ENCODE measurements at places on chromosomes 2 and 18. TPM values are rescaled to one million over a fixed set of nuclear protein-coding genes. Genes with fewer than 3 reads are reported as not detected.

DNA sequence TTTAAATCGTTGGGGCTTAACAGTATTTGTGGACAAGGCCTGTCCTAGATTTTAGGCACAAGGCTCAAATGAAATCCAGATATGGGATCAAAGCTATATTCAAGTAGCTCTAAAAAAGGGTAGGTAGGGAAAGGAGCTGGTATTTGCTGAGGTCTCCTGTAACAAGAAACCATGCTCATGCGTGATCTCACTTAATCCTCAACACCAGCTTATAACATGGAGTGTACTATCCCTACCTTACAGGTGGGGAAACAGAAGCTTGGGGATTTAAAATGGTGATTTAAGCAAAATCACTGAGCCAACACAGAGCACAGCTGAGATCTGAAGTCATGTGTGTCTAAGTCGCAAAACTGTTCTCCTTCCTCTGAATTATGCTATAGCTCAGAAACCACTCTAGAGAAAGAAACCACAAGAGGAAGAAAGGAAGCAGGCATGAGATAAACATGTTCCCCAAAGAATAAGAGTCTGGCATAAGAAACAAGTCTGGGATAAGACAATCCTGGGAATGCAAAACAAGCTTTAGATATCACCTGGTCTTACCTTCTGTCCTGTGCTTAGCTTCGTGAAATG is 43.1 kb downstream of the CYRIA start:
- H3K27ac ChIP-seq = peak overlapping the region; percentile 60
- H3K4me3 ChIP-seq = no peak overlapping the region
- peaks cover 12% of the 10 kb centered on the region for H3K36me3 ChIP-seq
- no peaks in the 10 kb centered on the region for H3K27me3 ChIP-seq
- DNase-seq = peak; percentile 20
- H3K4me1 ChIP-seq = peaks cover 38% of the 10 kb centered on the region

GRCh38 chr2:212914392-212914791 is 237.0 kb downstream of the IKZF2 start:
- DNase-seq = peak; percentile 33
- H3K4me3 ChIP-seq = no peak overlapping the region
- no peak overlapping the region for H3K27ac ChIP-seq
- H3K36me3 ChIP-seq = no peaks in the 10 kb centered on the region

DNA sequence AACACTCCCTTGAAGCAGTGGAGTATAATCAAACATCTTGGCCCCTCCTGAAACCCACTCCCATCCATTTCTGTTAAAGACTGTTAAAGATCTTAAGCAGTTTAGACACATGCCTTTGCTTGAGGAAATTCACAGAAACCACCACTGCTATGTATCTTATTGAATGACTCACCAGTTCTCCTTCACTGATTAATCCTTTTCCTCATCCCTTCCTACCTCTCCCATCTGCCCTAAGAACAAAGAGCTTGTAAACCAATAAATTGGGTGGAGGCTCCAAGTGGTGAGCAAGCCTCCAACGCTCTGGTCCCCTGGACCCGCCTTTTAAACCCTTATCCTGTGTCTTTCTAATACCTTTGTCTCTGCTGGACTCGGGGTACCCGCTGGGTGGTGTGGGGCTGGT is 746.1 kb downstream of the LRP1B start:
- no peaks in the 10 kb centered on the region for H3K27me3 ChIP-seq
- peak; percentile 57 for DNase-seq
- H3K4me1 ChIP-seq = 0 out of 2 replicates have a peak, but pooled peaks cover 1% of the 10 kb centered on the region
- no peak overlapping the region for H3K4me3 ChIP-seq

GRCh38 chr2:81250270-81250669 is 945.7 kb upstream of the LRRTM1 start:
- no peak for DNase-seq
- no peaks in the 10 kb centered on the region for H3K27me3 ChIP-seq
- no peak overlapping the region for H3K4me3 ChIP-seq
- no peak overlapping the region for H3K27ac ChIP-seq

DNA sequence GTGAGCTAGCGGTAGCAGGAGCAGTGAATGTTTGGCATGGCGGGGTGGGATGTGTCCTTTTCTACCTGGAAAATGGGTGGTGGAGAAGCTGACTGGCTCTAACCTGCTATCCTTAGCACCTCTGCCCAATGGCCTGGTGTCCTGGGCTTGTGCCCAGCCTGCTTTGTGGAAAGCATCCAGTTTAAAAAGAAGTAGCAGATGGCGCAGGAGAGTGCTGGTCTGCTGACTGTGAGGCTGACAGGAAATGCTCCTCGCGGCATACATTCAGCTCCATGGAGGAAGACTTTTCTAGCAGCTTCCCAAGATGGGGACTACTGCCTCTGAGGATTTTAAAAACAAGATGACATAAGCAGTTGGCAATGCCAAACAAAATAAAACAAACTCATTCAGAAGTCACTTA is 56.2 kb upstream of the LYPD6B start:
- H3K4me1 ChIP-seq = no peaks in the 10 kb centered on the region
- no peaks in the 10 kb centered on the region for H3K27me3 ChIP-seq
- H3K27ac ChIP-seq = no peak overlapping the region
- DNase-seq = no peak
- no peaks in the 10 kb centered on the region for H3K36me3 ChIP-seq

DNA sequence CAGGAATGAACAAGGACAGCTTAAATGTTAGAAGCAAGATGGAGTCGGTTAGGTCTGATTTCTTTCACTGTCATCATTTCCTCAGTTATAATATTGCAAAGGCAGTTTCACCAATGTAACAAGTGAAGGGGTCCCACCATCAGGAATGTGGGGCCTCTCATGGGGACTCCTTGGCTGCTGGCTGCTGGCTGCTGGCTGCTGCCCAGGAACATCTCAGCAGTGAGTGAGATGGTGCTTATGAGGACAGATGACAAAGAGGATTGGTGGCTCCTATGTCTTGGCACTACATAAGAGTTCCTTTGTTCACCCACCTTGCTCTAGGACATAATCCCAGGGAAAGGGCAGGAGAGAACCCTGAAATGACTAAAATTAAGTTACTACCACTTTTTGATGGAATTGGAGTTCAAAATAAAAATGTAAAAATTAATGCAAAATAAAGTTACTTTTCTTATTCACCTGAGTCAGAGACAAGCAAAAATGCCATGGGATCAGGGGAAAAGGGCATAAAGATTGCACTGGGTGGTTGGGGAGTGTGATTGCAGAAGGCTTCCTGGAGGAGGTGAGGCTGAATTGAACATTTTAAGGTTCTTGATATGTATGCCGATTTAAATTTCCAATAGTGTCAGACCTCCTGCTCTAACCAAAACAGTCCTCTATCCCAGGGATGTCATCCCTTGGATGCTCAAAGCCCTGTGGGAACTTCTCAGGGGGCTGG is 23.4 kb downstream of the TMEM177 start:
- H3K4me3 ChIP-seq = no peak overlapping the region
- H3K36me3 ChIP-seq = no peaks in the 10 kb centered on the region
- H3K27ac ChIP-seq = no peak overlapping the region
- DNase-seq = no peak

GRCh38 chr2:63891488-63892030 is 49.9 kb downstream of the UGP2 start:
- peaks cover 2% of the 10 kb centered on the region for H3K4me1 ChIP-seq
- H3K27me3 ChIP-seq = no peaks in the 10 kb centered on the region
- no peak overlapping the region for H3K4me3 ChIP-seq
- H3K36me3 ChIP-seq = peaks cover 19% of the 10 kb centered on the region

- no peak for DNase-seq
- H3K4me3 ChIP-seq = no peak overlapping the region
- 0 out of 2 replicates have a peak overlapping the region, but pooled peaks have one; percentile 3 for H3K27ac ChIP-seq
- H3K4me1 ChIP-seq = peaks cover 8% of the 10 kb centered on the region
These were observed 410.0 kb upstream of the TNP1 start for GRCh38 chr2:217269701-217270484.

DNA sequence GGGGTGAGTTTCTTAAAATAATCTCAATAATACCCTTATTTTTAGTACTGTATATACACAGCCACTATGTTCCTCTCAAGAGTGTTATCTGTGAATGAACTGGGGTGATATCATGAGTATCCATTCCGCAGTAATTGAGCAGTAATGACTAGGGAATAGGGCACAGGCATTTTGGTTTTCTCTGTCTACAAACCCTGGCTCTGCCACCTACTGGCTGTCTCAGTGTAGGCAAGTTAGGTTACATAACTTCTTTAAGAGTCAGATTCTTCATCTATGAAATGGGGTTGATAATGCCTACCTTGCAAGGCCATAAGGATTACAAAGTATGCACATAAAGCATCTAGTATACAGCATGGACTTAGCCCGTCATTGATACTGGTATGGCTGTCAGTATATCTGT is 555.8 kb downstream of the NRXN1 start:
- no peaks in the 10 kb centered on the region for H3K4me1 ChIP-seq
- H3K36me3 ChIP-seq = no peaks in the 10 kb centered on the region
- no peak overlapping the region for H3K27ac ChIP-seq
- H3K27me3 ChIP-seq = no peaks in the 10 kb centered on the region
- DNase-seq = no peak

DNA sequence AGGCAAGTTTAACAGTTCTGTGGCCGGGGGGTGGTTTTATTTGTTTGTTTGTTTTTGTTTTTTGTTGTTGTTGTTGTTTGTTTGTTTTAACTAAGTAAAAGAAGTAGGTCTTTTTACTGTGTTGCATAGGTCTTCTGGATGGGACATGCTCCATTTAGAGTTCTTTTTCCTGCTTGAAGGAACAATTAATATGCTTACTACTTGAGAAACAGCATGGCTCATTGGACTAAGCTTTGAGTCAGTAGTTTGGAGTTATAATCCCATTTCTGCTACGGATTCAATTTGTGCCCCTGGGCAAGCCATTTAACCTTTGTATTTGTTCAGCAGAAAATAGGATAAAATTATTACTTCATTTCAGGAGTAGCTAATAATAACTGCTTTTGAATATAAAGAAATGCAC is 8.7 kb upstream of the ACVR2A start:
- no peak overlapping the region for H3K4me3 ChIP-seq
- no peaks in the 10 kb centered on the region for H3K36me3 ChIP-seq
- no peak overlapping the region for H3K27ac ChIP-seq
- no peaks in the 10 kb centered on the region for H3K27me3 ChIP-seq
- H3K4me1 ChIP-seq = no peaks in the 10 kb centered on the region

DNA sequence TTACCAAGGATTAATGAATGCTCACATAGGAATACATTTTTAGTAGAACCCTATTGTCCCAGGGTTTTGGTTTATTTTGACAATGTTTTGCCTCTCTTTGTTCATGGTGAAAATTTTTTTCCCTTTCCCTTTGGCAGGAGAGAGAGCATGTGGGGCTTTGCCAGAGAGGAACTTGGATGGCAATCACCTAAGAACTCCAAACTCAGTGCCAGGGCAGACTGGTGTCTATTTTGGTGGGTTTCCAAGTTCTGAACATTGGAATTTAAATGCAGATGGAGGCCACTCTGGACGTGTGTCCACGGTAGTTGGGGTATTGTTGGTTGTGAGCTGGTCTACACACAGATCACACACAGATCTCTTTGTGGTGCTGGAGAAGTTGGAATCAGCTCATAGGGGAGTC is 2091.1 kb upstream of the PIK3C3 start:
- no peaks in the 10 kb centered on the region for H3K27me3 ChIP-seq
- H3K4me1 ChIP-seq = no peaks in the 10 kb centered on the region
- H3K36me3 ChIP-seq = no peaks in the 10 kb centered on the region
- no peak overlapping the region for H3K27ac ChIP-seq
- DNase-seq = no peak

DNA sequence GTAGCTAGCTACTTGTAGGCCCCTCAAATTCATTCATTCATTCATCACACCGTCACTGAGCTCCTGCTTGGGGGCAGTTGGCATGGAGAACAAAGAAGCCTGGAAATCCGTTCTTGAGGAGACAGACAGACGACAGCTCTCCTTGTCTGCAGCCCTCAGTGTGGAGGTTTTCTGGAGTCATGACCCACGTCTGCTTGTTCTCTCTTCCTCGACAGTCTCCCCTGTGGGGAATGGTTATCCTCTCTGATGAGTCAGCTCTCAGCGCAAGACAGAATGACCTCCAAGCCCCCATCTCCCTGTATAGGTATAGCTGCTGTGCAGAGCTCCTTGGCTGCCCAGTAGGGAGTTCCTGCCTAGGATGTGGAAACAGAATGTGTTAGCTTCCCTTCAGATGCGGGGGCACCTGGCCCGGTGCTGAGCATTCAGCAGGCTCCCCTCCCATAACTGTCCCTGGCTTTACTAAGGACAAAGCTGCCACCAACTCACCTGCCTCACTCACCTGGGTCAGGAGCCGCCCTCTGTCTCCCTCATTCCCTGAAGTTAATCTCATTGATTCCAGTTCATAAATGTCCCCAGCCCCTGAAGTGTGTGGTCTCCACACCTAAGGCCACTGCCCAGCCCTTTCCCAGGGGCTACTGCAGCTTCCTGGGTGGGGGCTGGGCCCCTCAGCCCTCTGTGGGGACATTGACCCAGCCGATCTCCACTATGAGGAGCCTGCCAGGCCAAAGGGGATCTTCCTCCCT is 124.7 kb downstream of the ACKR3 start:
- no peak overlapping the region for H3K27ac ChIP-seq
- no peaks in the 10 kb centered on the region for H3K36me3 ChIP-seq
- DNase-seq = no peak
- no peak overlapping the region for H3K4me3 ChIP-seq
- H3K27me3 ChIP-seq = peaks cover 32% of the 10 kb centered on the region
- no peaks in the 10 kb centered on the region for H3K4me1 ChIP-seq

GRCh38 chr2:10333247-10333613 is 30.5 kb downstream of the HPCAL1 start:
- H3K27ac ChIP-seq = no peak overlapping the region
- H3K36me3 ChIP-seq = peaks cover 4% of the 10 kb centered on the region
- no peak for DNase-seq
- H3K4me1 ChIP-seq = peaks cover 10% of the 10 kb centered on the region
- H3K4me3 ChIP-seq = no peak overlapping the region
- H3K27me3 ChIP-seq = no peaks in the 10 kb centered on the region

GRCh38 chr2:57947398-57947797 is 99.2 kb upstream of the VRK2 start:
- H3K4me1 ChIP-seq = no peaks in the 10 kb centered on the region
- no peak overlapping the region for H3K27ac ChIP-seq
- no peak overlapping the region for H3K4me3 ChIP-seq
- H3K27me3 ChIP-seq = no peaks in the 10 kb centered on the region
- no peak for DNase-seq

DNA sequence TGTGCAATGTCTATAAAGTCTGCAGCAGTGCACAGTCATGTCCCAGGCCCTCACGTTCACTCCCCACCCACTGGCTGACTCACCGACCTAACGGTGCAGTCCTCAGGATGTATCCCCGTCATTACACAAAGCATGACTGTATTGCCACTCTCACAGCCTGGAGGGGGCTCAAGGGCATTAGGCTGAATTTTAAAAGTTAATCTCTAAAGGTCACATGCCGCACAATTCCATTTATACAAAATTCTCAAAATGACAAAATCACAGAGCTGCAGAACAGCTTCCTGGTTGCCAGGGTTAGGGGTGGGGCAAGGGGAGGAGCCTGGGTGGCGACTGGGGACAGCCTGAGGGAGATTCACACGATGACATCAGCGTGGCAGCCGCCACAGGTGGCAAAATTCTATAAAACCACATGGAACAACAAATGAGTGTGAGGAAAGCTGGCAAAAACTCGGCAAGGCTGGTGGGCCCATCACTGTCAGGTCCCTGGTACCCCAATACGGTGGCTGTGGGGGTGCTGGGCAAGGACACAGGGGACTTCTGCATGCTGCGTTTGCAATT is 97.6 kb downstream of the NDUFA10 start:
- H3K27ac ChIP-seq = no peak overlapping the region
- H3K36me3 ChIP-seq = no peaks in the 10 kb centered on the region
- no peaks in the 10 kb centered on the region for H3K27me3 ChIP-seq
- H3K4me3 ChIP-seq = no peak overlapping the region
- peak; percentile 93 for DNase-seq
- H3K4me1 ChIP-seq = no peaks in the 10 kb centered on the region

The ADAM17 gene
- 46.4 TPM for total RNA-seq

The CYP26B1 gene
- total RNA-seq = not detected

The TMEM247 gene
- not detected for total RNA-seq

The CXCR4 gene
- total RNA-seq = not detected

The VIT gene
- total RNA-seq = under 0.01 TPM
